Stimulated activated CD4-positive, alpha-beta T cell treated with anti-CD3 and anti-CD28 coated beads, Interleukin-4, amount 100 ng/mL, for 48 hours (primary cell): ENCODE measurements at places on chromosomes 2 and 18.

DNA sequence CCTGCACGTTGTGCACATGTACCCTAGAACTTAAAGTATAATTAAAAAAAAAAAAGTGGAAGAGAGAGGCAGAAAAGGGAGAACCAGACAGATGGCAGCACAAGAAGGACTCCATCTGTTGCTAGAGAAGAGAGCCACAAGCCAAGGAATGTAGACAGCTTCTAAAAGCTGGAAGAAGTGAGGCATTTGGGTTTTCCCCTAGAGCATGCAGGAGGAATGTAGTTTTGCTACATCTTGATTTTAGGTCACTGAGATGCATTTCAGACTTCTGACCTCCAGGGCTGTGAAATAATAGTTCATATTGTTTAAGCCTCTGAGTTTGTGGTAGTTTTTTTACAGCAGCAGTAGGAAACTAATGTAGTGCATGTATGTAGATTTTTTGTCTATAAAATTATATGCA is 46.0 kb downstream of the CAVIN2 start:
- no peak for DNase-seq

- no peak for DNase-seq
These were observed 3.8 kb upstream of the ATP6V1C2 start for GRCh38 chr2:10717628-10718027.

DNA sequence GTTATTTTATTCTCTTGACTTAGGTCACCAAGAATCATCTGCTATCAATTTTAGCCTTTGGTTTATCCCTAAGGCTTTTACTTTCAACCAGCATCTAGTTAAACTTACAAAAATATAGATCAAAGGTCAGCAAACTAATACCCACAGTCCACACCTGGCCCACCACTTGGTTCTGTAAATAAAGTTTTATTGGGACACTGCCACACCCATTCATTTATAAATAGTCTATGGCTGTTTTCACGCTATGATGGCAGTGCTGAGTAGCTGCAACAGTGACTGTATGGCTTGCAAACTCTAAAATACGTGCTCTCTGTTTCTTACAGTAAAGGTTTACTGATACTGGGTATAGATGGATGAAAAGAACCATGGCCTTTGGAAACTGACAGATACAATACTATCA is 107.0 kb downstream of the MEP1B start:
- DNase-seq: no peak

DNA sequence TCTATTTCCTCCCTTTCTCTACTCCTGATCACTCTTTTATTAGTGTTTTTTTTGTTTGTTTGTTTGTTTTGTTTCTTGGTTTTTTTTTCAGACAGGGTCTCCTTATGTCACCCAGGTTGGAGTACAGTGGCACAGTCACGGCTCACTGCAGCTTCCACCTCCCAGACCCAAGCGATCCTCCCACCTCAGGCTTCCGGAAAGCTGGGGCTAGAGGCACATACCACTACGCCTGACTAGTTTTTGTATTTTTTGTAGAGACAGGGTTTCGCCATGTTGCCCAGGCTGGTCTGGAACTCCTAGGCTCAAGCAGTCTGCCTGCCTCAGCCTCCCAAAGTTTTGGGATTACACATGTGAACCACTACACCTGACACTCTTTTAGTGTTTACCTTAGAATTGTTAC is 122.3 kb downstream of the ATL2 start:
- no peak for DNase-seq

DNA sequence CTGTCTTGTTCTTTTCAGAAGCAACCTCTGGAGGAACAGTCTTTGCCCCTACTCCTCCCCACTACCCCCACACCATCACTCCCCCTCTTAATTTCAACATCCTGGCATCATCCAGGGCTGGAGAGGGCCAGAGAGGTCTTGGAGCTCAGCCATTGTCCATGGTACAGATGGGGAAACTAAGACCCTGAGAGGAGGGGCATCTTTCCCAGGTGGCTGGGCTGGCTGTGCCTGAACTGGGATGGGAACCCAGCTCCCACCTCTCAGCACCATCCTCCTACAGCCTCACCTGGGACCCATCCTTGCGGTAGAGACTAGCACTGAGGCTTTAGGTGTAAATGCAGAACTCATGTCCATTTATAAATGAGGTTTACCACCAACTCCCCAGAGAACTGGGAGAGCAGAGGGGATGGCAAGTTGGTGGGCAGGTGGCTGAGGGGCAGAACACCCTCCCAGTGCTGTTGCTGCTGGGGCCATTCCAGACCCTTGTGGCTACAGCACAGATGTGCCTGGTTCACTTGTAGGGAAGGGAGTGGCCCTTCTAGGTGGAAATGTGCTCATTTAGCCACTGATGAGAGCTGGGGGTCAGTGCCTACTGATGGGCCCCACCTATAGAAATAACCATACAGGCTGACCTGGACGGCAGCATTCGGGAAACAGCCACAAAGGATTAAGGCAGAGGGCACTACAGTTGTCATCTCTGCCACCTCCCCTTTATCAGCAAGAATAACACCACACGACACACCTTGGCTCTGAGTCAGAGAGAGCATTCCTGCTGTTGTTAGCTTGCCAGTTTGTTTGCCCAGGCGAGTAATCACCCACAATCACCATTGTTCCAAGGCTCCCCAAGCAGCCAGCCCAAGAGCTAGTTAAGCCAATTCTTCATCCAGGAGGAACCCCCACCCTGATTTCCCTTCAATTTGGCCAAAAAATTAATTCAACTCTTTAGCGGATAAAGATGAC is 2.1 kb downstream of the MLPH start:
- no peak for DNase-seq

- DNase-seq: no peak
These were observed 65.8 kb upstream of the SALL3 start for GRCh38 chr18:78913830-78914231.

DNA sequence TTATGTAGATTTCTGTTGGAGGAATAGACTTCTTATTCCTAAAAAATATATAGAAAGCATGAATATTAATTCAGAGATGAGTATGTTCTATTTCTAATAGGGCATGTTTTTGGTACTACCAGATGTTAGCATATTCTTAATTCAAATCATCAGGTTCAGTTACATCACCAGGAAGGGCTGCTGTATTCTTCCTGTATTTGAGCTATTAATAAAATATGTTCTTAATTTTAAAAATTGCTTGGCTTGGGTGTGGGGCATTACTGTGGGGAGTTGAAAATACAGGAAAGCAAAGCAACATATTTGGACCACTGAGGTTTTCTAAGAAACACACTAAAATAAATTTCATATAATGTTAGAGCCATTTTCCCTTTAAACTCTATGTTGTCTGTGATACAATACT is 343.0 kb downstream of the EPHA4 start:
- no peak for DNase-seq

DNA sequence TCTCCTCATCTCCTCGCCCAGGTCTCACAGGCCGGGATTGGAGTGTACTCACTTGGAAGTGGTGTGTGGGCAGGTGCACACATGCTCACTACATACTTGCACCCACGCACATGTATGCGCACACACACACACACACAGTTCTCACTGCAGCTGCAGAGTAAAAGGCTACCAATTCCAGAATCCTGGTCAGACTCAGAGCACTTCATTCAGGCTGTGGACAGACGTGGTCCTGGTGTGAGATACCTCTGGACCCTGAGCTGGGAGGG is 19.4 kb downstream of the CELF4 start:
- no peak for DNase-seq

- DNase-seq: no peak
These were observed 92.5 kb downstream of the SP3 start for GRCh38 chr2:173872714-173873113.

DNA sequence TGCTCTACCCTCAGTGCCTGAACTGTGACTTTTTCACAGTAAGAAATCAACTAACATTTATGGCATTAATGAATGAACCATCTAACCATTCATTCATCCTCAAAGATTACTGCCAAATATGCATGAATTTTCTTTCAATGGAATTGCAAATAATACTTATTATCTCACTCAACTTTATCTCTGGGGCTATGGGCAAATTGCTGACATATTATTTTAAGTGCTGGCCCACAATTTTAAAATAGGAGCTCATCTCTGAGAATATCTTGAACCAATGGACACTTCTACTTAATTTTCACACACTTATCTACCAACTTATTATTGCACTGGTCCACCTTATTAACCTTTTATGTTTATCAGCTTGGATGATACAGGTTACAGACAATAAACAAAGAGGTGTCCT is 182.8 kb downstream of the RBM43 start:
- no peak for DNase-seq

GRCh38 chr2:94999431-94999883 is 26.1 kb upstream of the MAL start:
- DNase-seq: no peak

DNA sequence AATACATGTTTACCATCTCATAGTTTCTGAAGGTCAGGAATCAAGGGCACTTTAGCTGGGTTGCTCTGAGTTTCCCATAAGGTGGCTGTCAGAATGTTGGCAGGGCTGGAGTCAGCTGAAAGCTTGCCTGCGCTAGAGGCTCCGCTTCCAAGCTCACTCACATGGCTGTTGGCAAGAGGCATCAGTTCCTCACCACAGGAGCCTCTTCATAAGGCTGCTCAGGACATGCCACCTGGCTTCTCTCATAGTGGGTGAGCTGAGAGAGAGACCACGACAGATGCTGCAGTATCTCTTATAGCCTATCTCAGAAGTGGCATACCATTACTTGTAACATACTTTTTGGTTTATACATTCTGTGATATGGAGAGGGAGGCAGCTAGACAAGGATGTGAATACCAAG is 7.2 kb downstream of the HADHB start:
- no peak for DNase-seq

DNA sequence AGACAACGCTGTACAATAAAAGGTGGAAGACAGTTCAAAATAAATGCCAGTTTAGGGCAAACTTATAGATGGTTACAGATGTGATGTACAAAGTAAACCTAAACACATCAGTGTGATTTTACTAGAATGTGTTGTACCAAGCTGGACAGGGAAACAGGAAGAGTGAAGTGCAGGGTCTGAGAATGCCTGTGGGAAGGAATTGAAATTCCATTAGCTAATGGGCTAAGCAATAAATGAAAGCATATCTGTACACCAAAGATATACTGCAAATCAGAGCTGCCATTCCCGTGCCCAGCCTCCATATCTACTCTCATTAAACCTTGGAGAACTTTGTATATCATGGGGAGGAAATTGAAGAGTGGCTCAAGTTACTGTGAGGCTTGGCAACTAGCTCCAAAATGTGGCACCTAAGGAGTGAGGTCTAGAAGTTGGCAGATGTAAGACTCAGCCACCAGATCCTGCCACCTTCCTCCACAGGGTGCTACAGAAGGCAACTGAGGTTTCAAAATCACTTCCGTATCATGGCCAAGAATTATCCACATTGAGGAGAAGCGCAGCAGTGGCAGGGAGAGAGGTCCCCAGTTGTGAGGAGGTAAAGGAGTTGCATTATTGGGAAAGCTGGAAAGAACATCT is 277.8 kb downstream of the TCF4 start:
- no peak for DNase-seq

DNA sequence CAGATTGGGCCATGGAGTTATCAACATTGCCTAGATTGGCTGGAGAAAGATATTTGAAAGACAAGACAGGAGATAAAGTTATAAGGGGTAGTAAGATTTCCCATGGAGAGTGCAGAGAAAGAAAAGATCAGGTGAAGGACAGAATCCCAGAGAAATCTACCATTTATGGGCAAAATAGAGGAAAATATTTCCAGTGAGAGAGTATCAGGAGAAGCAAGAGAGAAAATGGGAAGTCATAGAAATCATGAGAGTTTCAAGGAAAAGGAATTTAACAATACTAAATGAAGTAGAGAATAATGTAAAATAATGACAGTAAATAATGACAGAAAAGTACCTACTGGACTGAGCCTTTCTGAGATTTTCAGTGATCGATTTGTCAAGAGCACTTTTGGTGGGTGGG is 447.6 kb upstream of the CHST9 start:
- no peak for DNase-seq

GRCh38 chr2:220148471-220149248 is 521.2 kb downstream of the SLC4A3 start:
- no peak for DNase-seq

DNA sequence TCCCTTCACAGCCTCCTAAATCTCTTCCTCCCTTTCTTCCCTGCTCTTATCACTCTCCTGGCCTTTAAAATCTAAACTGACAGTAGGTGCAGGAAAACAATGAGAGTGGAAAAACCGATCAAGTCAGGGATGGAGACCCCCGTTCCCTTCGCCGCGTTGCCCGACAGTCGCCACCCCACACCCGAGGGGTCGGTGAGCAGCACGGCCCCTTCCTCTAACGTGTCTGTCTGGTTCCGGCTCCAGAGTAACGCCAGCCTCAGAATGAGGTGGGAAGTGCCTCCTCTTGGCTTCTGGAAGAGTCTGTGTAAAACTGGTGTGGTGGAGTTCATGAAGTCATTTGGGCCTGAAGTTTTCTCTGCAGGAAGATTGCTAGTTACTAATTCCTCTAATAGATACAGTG is 138.6 kb downstream of the NFATC1 start:
- DNase-seq: no peak

DNA sequence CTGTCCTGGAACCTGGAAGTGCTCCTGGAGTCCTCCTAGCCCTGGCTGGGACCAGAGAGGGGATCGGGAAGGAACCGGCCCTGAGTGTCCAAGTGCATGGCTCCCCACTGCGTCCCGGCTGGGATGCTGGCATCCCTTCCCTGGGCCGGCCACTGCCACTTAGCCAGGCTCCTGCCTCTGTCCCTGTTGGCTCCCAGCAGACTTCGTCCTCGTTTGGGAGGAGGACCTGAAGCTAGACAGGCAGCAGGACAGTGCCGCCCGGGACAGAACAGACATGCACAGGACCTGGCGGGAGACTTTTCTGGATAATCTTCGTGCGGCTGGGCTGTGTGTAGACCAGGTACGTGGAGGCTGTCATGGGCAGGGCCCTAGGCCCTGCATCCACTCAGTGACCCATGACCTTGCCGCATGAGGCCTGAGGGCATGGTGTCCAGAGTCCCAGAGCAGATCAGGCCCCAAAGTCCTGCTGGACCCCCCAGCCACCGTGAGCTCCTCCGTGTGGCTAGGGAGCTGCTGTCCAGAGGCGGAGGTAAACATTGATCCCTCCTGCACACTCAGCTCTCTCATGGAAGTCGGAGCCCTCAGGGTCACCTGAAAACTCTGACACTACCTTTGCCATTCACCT is 7.1 kb downstream of the ANO7 start:
- no peak for DNase-seq

DNA sequence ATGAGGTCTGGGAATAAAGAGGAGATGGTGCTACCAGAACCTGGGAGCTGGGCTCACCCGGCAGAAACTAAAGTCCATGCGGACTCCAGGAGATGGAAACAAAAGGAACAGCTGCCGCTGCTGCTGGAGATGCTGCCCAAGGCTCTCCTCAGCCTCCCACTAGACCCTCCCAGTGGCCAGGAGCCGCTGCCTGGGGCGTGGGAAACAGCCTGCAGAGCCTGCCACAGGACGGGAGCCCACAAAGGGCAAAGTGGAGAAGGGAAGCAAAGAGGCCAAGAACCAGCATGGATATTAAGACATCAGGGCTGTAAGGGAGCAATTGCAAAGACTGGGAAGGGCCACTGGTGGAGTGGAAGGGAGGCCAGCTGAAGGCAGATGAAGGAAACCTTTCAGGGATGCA is 179.6 kb downstream of the NCK2 start:
- DNase-seq: no peak

DNA sequence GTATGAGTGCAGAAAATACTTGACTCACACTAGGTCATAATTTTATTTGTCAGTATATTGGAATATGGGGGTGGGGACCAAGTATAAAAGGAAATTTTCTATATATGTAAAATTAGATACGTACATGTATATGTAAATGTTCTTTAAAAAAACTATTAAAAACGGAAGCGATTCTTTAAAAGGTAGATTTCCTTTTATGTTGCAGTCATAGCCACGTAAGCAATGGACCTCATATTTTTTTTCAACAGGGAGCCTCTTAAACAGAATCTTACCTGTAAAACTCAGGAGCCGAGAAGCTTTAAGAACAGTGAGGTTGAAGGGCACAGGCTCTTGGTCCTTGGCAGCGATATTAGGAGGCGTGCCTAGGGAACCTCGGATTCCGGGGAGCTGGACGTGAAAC is 3.3 kb downstream of the RHBDD1 start:
- no peak for DNase-seq
